CD4-positive, alpha-beta memory T cell (primary cell): ENCODE measurements at places on chromosomes 7 and 10. TPM values are rescaled to one million over a fixed set of nuclear protein-coding genes. Genes with fewer than 3 reads are reported as not detected.

GPRIN2 gene
- not detected for polyA plus RNA-seq

NUTM2E gene
- not detected for polyA plus RNA-seq

INSYN2A gene
- not detected for polyA plus RNA-seq

ZP3 gene
- polyA plus RNA-seq, result 4.1 TPM

ADCYAP1R1 gene
- polyA plus RNA-seq, result not detected

DGKI gene
- not detected for polyA plus RNA-seq

PKD2L1 gene
- not detected for polyA plus RNA-seq

CALHM1 gene
- not detected for polyA plus RNA-seq

TMEM140 gene
- polyA plus RNA-seq, result 30.9 TPM

FAM20C gene
- polyA plus RNA-seq, result not detected

PTN gene
- polyA plus RNA-seq, result 0.11 TPM

GPR15LG gene
- not detected for polyA plus RNA-seq

ACTA2 gene
- 10.6 TPM for polyA plus RNA-seq

GFRA1 gene
- not detected for polyA plus RNA-seq

IGF2BP3 gene
- not detected for polyA plus RNA-seq

TUBGCP2 gene
- 14.1 TPM for polyA plus RNA-seq

CC2D2B gene
- polyA plus RNA-seq, result not detected

DNAJC12 gene
- polyA plus RNA-seq, result 0.22 TPM

HOXA1 gene
- 0.68 TPM for polyA plus RNA-seq

CDHR3 gene
- 2.1 TPM for polyA plus RNA-seq

SMIM30 gene
- 98.2 TPM for polyA plus RNA-seq

GATA3 gene
- 64.8 TPM for polyA plus RNA-seq

SUN3 gene
- polyA plus RNA-seq, result not detected

SEC31B gene
- 0.76 TPM for polyA plus RNA-seq

REEP3 gene
- 23.8 TPM for polyA plus RNA-seq

ZNF746 gene
- polyA plus RNA-seq, result 14.5 TPM

VIPR2 gene
- polyA plus RNA-seq, result 0.15 TPM

ANKRD30A gene
- polyA plus RNA-seq, result not detected

SRRT gene
- 86.5 TPM for polyA plus RNA-seq

ITPRID1 gene
- not detected for polyA plus RNA-seq

FKBP6 gene
- polyA plus RNA-seq, result not detected

CFAP70 gene
- 0.82 TPM for polyA plus RNA-seq

MORN4 gene
- 1.1 TPM for polyA plus RNA-seq

NEUROG3 gene
- not detected for polyA plus RNA-seq

ITGA8 gene
- not detected for polyA plus RNA-seq

SLC13A1 gene
- not detected for polyA plus RNA-seq
